ENCODE measurements at places on chromosomes 2 and 18.

DNA sequence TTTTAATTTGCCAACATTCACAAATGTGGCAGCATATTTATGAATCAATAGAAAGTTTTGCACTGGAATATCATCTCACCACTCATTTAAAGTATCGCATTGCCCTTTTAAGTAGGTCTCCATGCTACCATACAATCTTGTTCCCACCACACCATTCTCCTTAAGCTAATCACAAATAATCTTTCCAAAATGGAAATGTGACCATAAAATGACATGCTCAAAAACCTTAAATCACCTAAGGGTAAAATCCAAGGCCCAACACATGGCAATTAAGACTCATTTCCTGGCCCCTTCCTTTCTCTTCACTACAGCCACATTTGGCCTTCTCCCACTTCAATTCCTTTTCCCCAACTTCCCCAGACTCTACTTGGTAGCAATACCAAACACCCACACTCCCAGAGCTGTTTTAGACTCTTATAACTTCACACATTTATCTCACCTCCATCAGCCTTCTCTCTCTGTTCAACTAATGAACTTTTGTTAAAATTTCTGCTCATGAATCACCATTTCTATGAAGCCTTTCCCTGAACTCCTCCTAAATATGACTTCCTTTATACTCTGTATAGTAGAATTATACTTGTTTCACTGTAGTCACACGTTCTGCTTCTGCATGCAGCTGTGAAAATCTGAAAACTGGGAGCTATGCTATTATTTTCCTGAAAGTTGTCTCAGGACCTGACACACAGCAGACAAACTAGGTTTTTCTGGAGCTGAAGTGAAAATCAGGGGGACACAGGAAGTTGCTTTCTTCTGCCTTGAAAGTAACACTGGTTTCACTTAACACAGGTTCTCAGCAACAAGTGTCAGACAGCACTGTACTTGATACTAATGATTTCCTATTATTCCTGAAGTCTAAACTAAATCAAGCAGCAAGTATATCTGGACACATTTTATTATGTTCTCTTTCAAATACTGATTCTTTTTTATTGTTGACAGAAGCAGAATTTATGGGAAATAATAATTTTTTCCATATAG is 303.9 kb downstream of the ZEB2 start:
- DNase-seq, result no peak

- DNase-seq, result peak; percentile 32
Measured at GRCh38 chr2:137467246-137467862, 496.9 kb upstream of the HNMT start.

DNA sequence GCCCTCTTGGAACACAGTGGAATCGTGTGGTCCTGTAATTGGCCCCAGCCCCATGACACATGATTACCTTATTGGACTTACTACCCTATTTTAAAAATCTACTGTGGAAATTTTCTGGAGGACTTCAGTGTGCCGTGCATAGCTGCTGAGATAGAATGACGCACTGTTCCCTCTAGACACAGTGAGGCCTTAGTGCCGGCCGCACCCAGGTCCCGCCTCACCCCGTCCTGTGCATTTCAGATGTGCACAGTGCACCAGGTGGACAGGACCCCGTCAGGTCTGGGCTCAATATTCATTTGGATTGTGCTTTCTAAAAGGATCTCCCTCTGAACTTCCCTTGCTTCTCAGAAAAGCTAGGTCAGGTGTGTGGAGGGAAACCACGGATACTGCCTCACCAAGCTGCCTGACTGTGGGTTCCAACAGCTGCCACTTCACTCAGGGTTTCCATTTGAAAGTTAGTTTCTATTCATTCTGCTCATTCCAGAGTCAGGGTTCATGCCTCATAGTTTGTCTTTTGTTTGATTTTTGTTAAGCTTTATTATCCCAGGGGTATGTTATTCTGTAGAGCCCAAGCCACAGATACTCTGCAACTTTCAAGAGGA is 155.8 kb downstream of the PTGR3 start:
- no peak for DNase-seq

GRCh38 chr18:38025433-38026038 is 459.9 kb upstream of the CELF4 start:
- DNase-seq, result no peak

GRCh38 chr2:26484579-26484978 is 6.7 kb upstream of the OTOF start:
- no peak for DNase-seq

GRCh38 chr2:147451902-147452515 is 392.8 kb upstream of the ACVR2A start:
- DNase-seq, result no peak

GRCh38 chr2:168703926-168704325 is 98.5 kb upstream of the NOSTRIN start:
- no peak for DNase-seq

DNA sequence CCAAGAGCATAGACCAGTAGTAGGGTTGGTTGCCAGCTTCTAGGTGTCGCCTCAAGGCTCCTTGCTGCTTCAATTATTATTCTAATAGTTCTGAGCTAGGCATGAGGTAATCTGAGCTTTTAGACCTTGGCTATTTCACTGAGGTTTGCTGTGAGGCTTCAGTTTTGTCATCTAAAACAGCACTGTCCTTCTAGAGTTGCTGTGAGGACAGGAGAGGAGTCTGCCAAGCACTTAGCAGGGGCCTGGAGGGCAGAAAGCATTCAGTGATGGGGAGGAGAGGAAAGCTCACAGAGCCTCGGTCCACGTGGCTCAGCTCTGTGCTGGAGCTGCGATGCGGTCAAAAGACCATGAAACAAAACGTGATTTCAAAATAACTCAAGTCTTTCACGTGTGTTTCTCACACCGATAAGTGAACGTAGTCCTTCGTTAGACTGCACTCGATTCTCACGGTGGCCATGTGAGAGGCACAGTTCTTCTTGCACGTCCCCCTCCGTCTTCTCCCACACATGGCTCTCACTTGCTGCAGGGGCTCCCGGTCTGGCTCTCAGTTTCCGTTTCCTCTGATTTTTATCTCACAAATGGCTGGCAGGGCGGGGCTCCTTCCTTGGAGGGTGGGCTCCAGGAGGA is 113.7 kb downstream of the B3GNT2 start:
- no peak for DNase-seq

- no peak for DNase-seq
Measured at GRCh38 chr2:233164128-233164635, 87.3 kb upstream of the ATG16L1 start.

DNA sequence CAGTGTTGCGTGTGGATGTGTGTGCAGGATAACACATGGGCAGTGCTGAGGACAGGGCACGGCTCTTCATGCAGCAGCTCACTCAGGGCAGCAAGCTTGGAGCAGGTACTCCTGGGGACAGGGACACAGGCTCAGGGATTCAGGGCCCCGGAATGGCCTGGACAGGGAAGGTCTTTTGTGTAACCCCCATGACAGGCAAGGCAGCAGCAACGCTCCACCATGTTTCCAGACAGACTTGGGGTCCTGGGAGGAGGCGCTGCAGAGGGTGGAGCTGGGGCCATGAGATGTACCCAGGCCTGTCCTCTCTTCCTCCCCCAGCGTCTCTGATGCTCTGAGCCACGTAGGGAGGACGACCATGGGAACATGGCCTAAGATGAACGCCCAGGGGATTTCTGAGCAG is 58.3 kb downstream of the ADNP2 start:
- no peak for DNase-seq

GRCh38 chr2:76501641-76502040 is 790.9 kb upstream of the GCFC2 start:
- no peak for DNase-seq

DNA sequence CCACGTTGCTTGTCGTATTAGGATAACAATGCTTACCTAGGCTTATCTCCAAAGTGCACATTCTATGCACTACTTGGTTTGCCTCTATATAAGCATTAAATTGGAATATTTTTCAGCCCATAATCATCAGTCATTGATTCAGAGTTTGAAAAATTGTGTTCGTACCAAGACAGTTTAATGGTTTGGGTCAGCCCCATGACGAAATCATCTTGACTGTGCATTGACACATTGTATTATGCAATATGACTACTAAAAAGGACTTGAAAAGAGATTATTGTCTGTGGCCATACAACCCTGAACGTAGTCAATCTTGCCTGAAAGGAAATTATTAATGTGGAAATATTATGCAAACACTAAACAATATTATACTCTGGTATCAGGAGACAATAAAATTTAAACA is 141.3 kb downstream of the EML6 start:
- no peak for DNase-seq

DNA sequence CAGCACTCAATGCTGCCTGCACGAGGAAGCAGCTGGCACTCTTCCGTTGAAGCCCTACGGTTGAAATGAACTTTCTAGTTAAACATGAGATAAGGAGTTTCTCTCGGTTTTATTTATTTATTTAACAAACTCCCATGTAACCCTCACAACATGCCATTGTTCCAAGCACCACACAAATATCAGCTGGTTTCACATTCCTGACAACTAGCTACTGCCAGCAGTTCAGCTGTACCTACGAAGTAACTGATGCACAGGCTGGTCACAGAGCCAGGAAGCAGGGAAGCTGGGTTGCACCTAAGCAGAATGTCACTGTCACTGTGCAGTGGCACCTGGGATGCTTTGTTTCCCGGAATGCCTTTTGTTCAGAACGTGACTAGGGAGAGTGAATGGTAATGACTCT is 18.1 kb downstream of the TIMM21 start:
- DNase-seq, result no peak

DNA sequence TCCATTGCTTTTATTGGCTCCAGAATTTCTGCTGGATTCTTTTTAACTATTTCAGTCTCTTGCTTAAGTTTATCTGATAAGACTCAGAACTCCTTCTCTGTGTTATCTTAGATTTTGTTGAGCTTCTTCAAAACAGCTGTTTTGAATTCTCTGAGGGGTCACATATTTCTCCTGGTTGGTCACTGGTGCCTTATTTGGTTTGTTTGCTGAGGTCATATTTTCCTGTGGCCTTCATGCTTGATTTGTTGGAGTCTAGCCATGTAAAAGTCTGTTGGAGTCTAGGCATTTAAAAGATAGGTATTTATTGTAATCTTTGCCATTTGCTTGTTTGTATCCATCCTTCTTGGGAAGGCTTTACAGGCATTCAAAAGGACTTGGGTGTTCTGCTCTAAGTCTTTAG is 398.7 kb downstream of the DSEL start:
- no peak for DNase-seq

- DNase-seq, result no peak
Measured at GRCh38 chr2:130375291-130376266, 19.7 kb downstream of the PTPN18 start.

- no peak for DNase-seq
Measured at GRCh38 chr2:195407783-195408182, 249.2 kb upstream of the SLC39A10 start.

- DNase-seq, result no peak
Measured at GRCh38 chr18:45290364-45290763, 324.9 kb upstream of the SLC14A2 start.

GRCh38 chr2:134975281-134976009 is 56.8 kb downstream of the CCNT2 start:
- no peak for DNase-seq

GRCh38 chr18:24373328-24373727 is 24.3 kb downstream of the OSBPL1A start:
- DNase-seq, result no peak

DNA sequence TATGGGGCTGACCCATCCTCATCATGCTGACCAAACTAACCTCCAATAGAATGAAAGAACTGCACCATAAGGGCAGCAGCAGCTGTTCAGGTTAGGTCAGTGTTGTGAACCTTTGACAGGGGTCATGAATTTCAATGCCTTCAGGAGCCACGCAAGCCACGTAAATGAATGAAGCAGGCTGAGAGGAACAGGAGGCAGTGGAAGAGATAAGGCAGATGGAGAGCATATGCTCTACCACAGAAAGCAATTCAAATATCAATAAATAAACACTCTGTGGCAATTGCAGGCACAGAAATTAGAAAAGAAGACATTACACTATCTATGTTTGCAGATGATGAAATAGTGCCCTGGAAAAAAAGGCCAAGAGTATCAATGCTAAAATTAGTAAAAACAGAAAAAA is 56.3 kb downstream of the SCG2 start:
- DNase-seq, result no peak

DNA sequence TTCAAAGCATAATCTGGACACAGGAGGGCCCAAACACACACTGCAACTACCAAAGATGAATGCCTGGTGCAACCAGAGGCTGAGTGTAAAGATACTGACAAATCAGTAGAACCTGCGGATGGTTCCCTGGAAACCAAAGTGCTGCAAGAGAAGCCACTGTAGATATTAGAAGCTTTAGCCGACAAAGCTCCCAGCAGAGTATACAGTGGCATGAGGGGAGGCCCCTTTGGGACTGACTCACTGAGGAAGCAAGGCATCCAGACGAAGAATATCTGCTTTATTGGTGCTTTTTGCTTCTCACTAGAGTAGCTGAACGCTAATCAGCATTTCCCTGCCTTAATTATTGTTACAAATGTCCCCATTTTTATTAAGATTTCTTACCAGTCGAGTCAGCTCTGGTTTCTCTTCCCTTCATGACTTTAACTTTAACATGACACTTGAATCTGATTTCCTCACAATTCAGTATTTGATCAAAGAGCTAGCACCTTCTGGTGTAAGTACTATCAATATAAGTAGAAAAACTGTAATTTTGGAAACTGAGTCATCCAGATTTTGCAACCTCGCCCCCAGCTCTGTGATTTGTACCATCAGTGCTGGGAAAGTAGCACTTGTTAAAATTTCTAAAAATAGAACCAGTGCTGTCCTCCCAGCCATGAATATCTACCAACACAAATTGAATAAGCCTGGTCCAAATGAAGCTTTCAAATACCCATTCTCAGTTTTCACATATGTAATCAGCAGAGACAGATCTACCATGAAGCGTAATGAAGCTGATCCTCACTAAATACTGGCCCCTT is 34.2 kb downstream of the FIGN start:
- DNase-seq, result no peak

- DNase-seq, result no peak
Measured at GRCh38 chr2:214676421-214677089, 132.9 kb downstream of the BARD1 start.

GRCh38 chr2:28415010-28415409 is 22.4 kb downstream of the FOSL2 start:
- no peak for DNase-seq

DNA sequence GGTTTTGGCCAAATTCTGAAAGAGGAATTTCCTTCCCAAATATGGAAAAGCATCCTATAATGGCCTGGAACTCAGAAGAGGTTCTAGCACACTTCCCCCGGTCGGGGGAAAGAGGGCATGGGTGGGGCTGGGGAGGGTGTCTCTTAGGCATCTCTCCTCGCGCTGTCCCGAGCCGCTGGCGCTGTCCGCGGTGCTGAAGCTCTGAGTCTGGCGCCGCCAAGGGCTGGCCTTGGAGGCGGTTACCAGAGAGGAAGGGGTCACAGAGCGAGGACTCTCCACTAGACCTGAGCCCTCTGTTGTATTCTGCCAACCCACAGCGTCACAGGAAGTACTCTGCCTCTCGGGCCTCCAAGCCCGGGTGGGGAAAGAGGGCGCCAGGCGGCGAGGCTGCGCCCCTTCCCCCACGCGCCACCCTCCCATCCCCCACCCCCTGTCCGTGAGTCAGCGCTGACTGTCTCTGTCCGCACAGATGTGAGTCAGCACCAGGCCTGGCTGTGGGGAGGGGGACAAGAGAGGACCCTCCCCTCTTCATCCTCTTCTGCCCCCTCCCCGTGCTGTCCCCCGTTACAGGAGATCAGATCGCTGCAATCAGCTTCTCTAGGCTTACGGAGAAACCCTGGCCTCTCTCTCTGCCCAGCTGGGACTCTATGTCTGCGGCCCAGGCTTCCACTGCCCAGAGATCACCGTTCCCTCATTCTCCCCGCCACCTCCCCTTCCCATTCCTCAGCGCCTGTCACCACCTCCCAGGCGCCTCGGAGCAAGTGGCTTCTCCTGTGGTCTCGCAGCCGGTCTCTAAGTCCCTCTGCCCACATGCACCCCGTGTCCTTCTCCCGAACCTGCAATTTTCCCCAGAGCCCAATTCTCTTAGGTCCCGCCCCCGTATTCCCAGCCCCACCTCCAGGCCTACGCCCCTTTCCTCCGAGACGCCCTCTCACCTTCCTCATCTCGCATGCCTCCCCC is 779 bp downstream of the PTPRN start:
- DNase-seq, result peak; percentile 85
